ENCODE measurements at places on chromosomes 12 and 14. TPM values are rescaled to one million over a fixed set of nuclear protein-coding genes. Genes with fewer than 3 reads are reported as not detected.

DNA sequence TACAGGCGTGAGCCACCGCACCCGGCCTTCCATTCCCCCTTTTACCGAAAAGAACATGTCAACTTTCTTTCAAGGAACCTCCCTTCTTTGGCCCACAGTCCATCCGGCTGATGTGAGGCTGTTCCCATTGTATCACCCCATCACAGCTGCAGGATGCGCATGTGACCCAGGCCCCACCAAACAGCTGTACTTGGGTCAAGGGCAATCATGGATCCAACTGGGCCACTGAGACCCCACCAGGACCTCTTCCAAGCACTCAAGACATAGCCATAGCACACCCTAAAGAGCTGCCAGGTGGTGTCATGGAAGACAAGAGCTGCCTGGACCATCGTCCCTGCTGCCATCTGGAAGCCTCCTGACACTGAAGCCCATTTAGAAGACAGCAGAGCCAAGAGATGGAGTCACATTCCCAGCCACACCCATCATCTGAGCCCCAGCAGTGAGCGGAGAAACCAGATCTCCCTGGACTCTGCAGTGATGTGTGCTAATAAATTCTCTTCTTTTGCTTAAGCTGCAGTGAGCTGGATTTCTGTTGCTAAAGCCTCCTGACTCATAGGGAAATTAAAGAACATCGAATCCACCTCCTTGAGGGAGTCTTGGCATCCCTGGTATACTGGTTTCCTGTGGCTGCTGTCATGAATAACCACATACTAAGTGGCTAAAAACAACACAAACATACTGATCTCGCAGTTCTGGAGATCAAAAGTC, 105.6 kb downstream of the KSR2 start:
- no peak for DNase-seq

DNA sequence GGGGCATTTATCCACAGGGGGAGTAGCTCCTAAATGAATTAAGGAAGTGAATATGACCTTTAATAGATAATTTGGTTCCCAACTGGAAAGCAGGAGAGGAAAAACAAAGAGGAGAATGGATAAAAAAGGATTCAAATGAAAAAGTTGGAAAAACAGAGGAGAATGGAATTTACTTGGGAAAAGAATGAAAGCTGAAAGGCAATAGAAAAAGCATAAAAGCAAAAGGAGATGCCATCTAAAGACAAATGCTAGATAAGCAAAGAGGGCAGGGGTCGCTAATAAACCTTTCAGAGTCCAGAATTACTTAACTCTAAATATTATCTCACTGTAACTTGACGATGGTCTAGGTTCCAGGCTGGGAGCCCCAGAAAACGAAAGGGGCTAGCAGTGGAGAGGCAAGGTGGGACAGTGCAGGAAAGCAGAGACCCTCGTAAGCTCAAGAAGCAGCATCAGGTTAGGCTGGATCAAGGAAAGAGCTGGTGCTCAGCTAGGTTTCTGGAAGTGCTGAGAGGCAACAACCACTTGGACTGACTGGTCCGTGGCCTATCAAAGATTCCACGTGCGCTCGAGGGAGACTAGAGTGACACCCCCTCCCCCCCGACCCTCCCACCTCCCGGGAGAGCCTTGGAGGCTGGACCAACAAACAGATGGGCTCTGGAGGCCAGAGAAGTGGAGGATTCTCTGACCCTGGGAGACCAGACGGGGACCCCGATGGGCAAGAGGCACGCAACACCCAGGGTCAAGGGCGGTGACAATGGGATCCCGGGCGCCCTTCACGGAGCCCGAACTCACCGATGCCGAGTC, 1.2 kb downstream of the SLC2A13 start:
- DNase-seq, result no peak

GRCh38 chr14:62303437-62303836, 541.2 kb downstream of the SNAPC1 start:
- DNase-seq, result no peak

The FIGNL2 gene
- total RNA-seq, result 0.28 TPM

DNA sequence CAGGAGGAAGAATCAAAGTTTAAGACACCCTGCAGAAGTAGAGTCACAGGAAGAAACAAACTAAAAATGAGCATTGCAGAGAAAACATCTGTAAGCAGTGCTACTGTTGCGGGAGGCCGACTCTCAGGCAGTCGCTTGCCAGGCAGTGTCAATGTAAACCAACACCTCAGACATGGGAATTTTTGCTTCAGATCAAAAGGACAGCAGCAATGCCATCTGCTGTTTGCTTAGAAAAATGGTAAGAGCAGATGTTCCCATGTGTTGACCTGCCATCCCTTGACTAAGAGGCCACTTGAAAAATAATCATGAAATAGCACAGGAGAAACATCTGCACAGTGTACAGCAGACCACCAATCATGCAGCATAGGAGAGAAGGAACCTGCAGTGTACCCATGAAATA, 196.6 kb downstream of the SLC25A21 start:
- DNase-seq, result no peak

The ATN1 gene
- 163 TPM for total RNA-seq

GRCh38 chr14:105865266-105865903, 339.0 kb downstream of the TMEM121 start:
- no peak for DNase-seq

The SOX5 gene
- total RNA-seq, result 37.0 TPM

GRCh38 chr14:102688290-102688689, 89.0 kb upstream of the TRAF3 start:
- no peak for DNase-seq

- no peak for DNase-seq
These were observed 96.6 kb upstream of the SLC35F4 start for GRCh38 chr14:57962325-57963035.

DNA sequence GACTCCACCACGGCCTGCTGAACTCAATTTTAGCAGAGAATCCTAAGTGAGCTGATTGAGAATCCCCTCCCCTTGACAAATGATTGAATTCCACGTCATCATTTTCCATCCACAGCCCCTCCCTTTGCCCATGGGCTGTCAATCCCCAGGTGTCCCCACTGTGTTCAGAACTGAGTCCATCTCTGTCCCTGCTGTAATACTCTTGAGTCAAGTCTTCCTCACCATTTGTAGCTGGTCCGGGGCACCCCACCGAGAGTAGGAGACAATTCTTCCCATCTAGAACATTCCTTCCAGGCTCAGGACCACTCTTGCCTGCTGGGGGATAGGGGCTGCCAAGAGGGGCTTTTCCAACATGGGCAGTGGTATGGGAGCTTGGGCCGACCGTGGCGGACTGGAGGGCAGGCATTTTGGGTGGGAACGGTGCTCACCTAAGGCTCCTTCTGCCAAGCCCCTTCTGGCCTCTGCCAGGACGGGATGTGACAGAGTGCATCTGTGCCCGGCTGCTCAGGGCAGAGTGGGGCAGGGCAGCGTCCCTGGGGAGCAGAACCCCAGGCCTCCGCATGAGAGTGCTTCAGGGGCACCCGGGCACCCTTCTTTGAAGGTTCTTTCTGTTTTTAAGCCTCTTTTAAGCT, 218.1 kb upstream of the RTL1 start:
- no peak for DNase-seq

DNA sequence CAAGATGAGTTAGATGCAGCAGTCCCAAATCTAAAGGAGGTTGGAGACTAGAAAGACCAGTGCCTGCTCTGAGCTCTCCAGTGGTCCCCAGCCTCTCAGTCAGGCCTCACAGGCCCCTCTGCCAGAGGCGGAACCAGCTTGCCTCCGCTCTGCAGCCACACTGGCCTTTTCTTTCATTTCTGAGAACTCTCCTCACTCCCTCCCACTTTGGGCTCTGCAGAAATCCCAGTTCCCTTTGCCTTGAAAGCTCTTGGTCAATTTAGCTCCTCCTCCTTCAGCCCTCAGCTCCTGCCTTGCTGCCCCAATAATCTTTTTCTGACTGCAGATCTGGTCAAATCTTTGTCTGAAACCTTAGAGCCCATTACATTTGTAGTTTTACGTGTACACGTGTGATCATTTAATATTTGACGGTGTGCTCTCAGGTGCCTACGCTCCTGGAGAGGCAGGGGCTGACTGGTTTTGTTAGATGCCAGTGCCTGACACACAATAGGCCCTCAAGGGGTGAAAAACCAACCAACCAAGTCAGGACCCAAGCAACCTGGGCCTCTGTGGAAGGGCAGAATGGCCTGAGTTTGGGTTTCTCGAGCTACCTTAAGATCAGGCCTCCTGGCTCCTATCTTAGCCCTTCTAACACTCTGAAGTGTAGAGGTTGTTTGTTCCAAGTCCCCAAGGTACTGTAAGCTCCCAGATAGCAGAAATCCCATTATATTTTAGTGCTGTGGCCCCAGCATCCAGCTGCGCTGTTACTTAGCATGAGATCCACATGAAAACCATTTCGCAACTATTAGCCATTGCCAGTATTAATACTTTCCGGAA, 1.1 kb upstream of the NUDT4 start:
- DNase-seq, result no peak

GRCh38 chr14:52020866-52021717, 31.7 kb downstream of the RTRAF start:
- no peak for DNase-seq

DNA sequence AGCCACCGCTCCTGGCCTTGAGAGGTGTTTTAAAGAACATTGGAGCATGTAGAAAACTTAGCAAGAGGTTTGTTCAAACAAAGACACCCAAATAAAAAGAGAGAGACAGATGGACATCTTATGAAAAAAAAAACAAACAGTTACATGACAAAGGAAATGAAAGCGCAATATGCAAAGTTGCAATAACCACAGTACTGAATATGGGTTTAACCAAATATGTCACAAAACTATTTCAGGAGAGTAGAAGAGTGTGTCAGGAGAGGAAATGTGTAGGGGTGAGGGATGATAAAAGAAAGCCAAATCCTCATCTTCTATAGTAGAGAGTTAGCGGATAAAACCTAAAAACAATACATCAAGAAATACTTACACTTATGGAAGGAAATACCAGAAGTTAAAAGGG, 98.4 kb downstream of the GTF2A1 start:
- no peak for DNase-seq
